ENCODE measurements at places on chromosomes 6 and 20.

DNA sequence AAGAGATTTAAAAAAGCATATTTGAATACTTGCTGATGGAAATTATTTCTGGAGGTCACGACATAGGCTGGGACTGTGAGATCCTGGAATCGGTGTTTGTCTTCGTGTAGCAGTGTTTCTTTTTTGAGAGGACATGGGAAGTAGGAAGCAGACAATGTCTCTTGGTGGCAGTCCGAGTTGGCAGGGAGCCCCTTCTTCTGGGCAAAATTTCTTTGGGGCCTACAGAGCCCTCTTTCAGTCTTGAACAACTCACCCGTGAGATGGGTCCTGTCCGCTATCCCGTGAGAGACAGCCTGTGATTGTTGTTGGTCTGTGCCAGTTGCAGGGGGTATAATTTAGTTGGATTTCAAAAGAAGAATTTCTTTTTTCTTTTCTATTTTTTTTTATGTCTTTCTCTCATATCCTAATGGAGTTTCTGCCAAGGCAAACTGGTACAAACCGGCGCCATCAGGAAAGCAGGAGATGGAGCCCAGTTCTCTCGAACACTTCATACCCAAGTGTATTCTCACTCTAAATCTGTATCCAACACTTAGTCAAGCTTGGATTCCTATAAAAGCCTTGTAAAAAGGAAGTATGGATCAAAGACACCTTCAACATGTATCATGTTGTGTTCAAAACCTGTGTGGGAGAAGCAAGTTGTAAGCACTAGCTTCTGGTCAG is 785.1 kb downstream of the MAFB start:
- no peak for DNase-seq

- DNase-seq, result no peak
Observed at GRCh38 chr6:5644523-5645185, 362.1 kb downstream of the NRN1 start.

- DNase-seq, result no peak
Observed at GRCh38 chr6:161463071-161463470, 189.2 kb upstream of the AGPAT4 start.

DNA sequence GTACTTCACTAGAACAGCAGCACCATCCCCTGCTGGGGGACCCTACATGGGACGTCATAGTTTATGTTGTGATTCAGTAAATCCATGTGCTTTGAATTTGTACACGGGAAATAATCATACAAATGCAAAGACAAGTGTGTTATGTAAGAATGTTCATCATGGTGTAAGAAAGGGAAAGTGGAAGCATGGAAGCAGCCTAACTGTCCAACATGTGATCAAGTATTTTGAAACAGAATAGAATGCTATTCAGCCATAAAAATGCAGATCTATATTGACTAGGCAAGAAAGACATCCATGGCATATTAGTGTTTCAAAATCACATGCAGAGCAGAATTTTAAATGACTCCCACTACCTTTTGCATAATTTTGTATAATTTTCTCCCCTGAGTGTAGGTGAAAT is 117.6 kb downstream of the F13A1 start:
- no peak for DNase-seq

GRCh38 chr6:133681891-133682290 is 207.0 kb upstream of the TCF21 start:
- no peak for DNase-seq
